ENCODE measurements at places on chromosomes 11 and 22. TPM values are rescaled to one million over a fixed set of nuclear protein-coding genes. Genes with fewer than 3 reads are reported as not detected.

DNA sequence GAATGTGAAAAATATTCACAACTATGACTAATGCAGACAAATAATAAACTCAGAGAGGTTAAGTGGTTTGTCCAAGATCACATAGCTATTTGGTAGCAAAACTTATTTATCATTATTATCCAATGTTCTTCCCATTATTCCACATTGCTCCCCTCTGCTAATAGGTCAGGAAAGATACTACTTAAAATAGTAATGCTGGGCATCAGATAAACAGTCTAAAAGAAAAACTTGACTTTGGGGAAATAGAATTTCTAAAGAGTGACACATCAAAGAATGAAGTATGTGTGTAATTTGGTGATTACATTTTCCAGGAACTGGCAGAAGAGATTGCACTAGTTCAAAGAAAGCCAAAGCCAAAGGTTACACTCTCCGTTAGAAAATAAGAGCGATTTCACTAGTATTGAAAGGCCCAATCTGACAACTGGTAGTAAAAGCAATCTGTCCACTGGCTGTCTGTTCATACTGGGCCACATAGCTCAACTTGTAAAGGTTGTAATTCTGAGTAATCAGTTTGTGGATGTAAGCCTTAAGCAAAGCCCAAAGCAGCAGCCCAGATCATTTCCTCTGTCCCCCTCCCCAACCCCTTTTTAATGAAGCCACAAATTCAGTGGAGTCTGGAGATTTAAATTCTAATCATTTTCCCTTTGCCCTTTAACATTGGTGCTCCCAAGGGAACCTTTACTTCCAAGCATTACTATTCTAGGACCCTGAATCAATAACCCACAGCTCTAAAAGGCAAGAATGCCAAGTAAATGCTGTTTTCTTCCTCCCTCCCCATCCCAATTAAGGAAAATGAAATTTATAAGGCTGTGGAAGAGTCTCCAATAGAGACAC, 283.5 kb downstream of the TTC28 start:
- H3K27ac ChIP-seq = no peak overlapping the region
- H3K4me1 ChIP-seq = no peaks in the 10 kb centered on the region
- DNase-seq = no peak

- no peaks in the 10 kb centered on the region for H3K36me3 ChIP-seq
- H3K27ac ChIP-seq = no peak overlapping the region
- no peak for DNase-seq
- H3K4me3 ChIP-seq = no peak overlapping the region
- no peaks in the 10 kb centered on the region for H3K27me3 ChIP-seq
Measured at GRCh38 chr11:87961606-87962005, 213.6 kb downstream of the RAB38 start.

DNA sequence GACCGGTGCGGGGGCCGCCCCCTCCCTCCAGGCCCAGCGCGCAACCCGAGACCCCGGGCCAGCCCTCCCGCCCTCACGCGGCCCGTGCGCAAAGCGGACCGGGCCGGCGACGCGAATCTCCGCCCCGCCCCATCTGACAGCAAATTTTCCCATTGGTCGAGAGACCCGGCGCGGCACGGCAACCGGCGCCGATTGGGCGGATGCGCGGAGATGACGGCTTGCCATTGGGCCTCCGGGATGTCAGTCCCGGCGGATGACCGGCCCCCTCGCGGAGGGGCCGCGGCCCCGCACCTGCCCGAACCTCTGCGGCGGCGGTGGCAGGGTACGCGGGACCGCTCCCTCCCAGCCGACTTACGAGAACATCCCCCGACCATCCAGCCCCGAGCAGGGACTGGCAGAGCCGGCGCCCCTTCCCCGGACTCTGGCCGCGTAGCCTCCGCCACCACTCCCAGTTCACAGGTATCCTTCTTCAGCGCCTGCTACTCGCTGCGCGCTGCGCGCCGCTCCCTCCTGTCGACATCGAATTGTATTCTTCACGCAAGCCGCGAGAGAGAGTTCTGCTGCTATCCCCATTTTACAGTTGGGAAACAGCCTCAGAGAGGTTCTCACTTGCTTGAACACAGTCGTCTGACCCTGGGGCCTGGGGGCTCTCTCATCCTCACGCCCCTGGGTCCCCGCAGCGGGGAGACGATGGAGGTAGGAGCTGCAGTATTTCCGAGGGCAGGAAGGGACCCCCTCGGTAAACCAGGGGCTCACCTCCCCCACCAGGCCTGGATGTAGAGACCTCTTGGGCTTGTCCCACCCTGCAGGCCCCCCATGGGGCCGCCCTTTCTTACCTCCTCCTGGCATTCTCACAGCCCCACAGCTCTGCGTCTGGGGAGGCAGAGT, at the start of gene ARVCF:
Gene ARVCF (minus strand): TSS at position 90 of the 888 bp plus-strand sequence. CDS start 26,029 bp downstream, outside the sequence.
- H3K27me3 ChIP-seq = peaks cover 46% of the 10 kb centered on the region
- no peak within 1 kb of the TSS for H3K27ac ChIP-seq
- H3K36me3 ChIP-seq = no peaks in the 10 kb centered on the region
- peak within 1 kb of the TSS; percentile 87 for H3K4me3 ChIP-seq

SLN gene
- not detected for total RNA-seq

DNA sequence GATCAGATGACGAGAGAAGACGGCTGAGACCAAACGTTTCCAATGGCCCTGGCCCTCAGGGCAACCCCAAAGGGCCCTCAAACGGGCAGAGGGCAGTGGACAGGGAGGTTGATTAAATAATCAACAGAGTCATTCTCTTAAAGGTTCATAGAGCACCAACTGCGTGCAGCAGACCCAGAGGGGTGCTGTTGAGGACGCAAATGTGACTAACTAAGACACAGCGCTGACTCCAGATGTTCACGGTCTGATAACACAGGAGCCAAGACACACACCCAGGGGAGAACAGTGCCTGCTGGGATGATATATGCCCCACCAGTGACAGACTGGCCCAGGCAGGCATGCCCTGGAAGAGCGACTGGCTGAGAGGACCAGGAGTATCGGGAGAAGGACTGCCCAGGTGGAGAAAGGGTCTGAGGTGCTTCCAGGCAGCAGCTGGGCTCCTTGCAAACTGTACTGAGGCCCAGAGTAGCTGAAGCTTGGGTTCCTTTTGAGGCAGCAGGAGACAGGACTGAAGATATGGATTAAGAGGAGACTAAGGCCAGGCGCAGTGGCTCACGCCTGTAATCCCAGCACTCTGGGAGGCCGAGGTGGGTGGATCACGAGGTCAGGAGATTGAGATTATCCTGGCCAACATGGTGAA, 7.7 kb downstream of the VWCE start:
- no peak overlapping the region for H3K27ac ChIP-seq
- no peaks in the 10 kb centered on the region for H3K4me1 ChIP-seq
- no peak for DNase-seq
- no peak overlapping the region for H3K4me3 ChIP-seq
- H3K27me3 ChIP-seq = no peaks in the 10 kb centered on the region

- H3K36me3 ChIP-seq = no peaks in the 10 kb centered on the region
- peak overlapping the region; percentile 66 for H3K27ac ChIP-seq
- no peak overlapping the region for H3K4me3 ChIP-seq
- DNase-seq = peak; percentile 81
- no peaks in the 10 kb centered on the region for H3K27me3 ChIP-seq
Measured at GRCh38 chr11:35214792-35215193, 75.8 kb downstream of the CD44 start.

DNA sequence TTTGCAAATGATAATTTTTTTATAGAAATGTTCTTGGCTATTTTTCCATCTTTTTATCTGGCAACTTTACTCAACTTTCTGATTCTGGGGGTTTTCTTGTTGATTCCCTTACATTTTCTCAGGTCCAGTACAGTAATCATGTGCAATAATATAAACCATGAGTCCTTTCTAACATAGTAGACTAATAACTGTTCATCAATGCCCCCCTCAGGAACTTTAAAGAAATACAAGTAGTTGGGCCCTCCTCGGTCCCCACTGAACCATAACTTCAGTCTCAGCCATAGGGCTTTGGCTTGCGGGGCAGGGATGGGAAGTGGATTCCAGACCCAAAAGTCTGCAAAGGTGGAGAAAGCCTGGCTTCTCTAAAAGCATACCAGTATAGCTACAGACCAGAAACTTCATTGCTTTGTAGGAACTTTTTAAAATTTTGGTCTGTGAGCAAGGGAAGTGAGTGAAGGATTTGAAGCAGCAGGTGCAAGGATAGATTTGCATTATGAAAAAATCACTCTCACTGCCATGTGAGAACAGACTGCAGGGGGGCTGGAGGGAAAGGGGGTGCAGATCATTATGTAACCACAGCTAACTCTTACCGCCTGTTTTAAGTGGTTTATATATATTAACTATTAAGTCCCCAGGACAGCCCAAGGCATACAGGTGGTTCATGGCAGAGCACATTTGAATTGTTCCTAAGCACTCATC, 10.4 kb upstream of the TUB start:
- H3K36me3 ChIP-seq = no peaks in the 10 kb centered on the region
- peaks cover 29% of the 10 kb centered on the region for H3K4me1 ChIP-seq
- peak; percentile 60 for DNase-seq
- H3K27me3 ChIP-seq = no peaks in the 10 kb centered on the region

DNA sequence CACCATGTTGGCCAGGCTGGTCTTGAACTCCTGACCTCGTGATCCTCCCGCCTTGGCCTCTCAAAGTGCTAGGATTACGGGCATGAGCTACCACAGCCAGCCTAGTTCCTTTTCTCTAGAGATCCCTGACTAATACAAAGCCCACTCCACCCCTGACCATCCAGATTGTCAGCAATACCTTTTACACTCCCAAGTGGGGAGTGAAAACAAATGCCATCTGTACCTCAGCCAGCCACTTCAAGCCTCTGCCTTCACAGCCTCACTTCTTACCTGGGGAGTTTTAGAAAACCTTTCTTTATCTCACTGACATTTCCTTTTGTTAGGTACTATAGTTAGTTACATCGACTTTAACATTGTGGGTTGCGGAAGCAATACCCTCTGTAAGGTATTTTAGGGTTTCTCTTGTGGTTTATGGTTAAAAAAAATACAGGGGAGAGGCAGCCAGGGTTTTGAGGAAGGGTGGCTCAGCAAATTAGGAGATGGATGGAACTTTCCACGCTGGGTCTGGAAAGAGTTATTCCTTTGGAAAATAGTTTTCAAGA, 8.9 kb downstream of the TOM1 start:
- no peak overlapping the region for H3K4me3 ChIP-seq
- peaks cover 4% of the 10 kb centered on the region for H3K4me1 ChIP-seq
- DNase-seq = no peak
- no peaks in the 10 kb centered on the region for H3K36me3 ChIP-seq
- H3K27me3 ChIP-seq = no peaks in the 10 kb centered on the region

DNA sequence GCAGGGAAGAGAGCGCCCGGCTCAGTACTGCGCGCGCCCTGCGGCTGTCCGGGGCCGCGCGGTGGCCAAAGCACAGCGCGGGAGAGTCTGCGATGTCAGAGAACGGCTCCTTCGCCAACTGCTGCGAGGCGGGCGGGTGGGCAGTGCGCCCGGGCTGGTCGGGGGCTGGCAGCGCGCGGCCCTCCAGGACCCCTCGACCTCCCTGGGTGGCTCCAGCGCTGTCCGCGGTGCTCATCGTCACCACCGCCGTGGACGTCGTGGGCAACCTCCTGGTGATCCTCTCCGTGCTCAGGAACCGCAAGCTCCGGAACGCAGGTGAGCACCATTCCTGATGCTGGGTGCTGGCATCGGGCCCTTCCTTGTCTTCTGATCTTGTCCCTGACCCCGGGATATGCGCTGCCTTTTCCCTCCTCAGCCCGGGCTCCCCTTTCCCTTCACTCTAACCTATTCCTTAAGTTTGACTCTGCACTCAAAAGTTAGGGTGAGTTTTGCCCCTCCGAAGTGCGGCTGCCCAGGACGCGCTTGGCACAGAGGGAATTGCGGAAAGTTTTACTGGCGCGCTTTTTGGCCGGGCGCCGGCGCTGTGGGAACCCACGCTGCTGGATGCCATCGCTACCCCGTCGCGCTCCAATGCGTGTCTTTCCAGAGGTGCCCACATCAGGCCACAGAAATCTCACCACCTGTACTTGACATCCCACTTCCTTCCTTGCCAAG, at the start of gene MTNR1B:
Gene MTNR1B (plus strand): TSS at position 18 of the 714 bp plus-strand sequence. CDS start 75 bp downstream, at position 93.
- peaks cover 45% of the 10 kb centered on the region for H3K27me3 ChIP-seq
- peak; percentile 62 for DNase-seq
- peaks cover 8% of the 10 kb centered on the region for H3K4me1 ChIP-seq
- no peak within 1 kb of the TSS for H3K27ac ChIP-seq
- H3K4me3 ChIP-seq = peak within 1 kb of the TSS; percentile 74

DNA sequence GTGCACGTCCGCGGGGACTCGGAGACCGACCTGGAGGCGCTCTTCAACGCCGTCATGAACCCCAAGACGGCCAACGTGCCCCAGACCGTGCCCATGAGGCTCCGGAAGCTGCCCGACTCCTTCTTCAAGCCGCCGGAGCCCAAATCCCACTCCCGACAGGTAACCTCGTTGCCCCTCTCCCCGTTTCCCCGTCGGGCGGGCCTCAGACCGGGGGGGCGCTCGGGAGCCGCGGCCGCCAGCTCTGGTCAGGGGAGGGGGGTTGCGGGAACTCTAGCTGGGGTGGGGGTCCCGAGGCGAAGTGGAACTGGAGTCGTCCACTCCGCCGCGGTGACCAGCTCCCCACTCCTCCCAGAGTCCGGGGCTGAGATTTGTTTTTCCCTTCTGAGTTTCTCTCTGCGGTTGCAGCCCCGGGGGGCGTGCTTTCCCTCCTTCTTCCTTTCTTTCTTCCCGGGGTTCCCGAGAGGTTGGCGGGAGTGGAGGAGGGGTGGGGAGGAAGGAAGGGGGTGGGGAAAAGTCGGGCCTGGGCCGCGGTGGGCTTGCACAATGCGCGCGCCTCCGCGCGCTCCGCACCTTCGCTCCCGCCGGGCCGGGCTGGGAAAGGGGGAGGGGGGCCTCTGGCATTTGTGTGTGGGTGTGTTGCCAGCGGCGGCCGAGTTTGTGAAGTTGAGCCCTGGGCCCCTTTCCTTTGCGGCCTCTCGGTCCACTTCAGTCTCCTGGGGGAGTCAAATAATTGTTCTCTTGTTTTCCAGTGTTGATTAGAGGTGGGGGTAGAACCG, 952 bp downstream of the YAP1 start:
- H3K4me1 ChIP-seq = peaks cover 42% of the 10 kb centered on the region
- no peaks in the 10 kb centered on the region for H3K36me3 ChIP-seq
- peak overlapping the region; percentile 81 for H3K4me3 ChIP-seq

GPR83 gene
- 0.17 TPM for total RNA-seq

STK33 gene
- 25.2 TPM for total RNA-seq

DNA sequence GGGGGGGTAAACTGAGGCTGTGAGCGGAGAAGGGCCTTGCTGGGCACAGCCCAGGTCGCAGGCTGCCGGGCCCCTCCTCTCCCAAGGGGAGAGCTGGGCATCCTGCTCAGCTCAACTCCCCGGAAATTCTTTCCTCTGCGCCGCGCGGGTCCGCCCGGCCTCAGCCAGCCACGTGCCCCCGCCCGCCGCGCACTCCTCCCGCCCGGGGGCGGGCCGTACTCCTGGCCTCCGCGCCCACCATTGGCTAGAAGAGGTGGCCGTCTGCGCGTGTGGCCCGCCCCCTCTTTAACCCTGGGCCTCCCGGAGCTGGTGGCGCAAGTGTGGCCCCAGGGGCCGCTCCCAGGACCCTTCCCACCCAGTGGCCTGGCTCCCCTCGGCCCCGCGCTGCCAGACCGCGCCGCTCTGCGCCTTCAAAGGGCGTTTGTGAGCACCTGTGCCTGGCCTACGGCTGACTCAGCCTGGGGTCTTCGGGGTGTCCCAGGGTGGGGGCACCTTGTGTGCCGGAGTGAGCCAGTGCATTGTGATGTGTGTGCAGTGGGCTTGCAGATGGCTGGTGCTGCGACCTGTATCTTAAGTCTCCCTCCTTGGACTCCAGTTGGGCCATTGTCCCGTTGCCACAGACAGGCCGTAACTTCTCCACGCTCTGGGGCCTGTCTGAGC, 2.0 kb downstream of the MRGPRF start:
- H3K36me3 ChIP-seq = no peaks in the 10 kb centered on the region
- DNase-seq = peak; percentile 90
- H3K27me3 ChIP-seq = no peaks in the 10 kb centered on the region
- no peak overlapping the region for H3K27ac ChIP-seq
- peaks cover 37% of the 10 kb centered on the region for H3K4me1 ChIP-seq

- no peaks in the 10 kb centered on the region for H3K36me3 ChIP-seq
- H3K27me3 ChIP-seq = no peaks in the 10 kb centered on the region
- peaks cover 14% of the 10 kb centered on the region for H3K4me1 ChIP-seq
- H3K4me3 ChIP-seq = no peak overlapping the region
Measured at GRCh38 chr11:123382555-123383074, 47.5 kb upstream of the GRAMD1B start.
